ENCODE measurements at places on chromosomes 7 and 10.

DNA sequence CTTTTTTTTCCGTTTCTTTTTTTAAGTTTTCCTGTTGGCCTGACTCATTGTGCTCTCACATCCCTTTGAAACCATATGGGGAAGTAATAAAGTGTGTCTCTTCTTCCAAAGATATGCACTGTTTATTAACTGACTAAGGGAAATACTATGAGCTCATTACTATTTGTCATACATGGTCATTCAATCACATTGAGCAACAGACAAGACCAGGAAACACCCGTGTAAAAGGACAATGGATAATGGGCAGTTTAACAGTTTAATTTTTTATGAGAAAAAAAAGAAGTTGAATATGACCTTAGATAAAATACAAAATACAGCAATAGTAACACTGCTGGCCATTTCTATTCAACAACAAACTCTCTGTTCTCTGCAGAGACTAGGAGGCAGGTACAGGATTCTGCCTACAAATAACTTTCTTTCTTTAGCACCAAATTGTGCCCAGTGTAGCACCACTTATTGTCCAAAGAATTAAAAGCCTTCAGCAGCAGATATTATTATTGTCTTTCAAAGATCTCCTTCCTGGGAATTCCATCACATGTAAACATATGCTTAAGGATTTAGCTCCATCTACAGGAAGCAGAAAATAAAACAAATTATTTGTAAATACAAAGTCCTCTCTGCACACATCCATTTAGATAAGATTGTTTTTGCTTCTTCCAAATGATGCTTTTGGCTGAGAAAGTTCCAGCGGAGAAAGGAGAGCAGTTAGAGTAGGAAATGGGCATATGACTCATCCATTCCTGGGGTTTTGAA, 55.0 kb upstream of the AKR1E2 start:
- peak; percentile 51 for DNase-seq

DNA sequence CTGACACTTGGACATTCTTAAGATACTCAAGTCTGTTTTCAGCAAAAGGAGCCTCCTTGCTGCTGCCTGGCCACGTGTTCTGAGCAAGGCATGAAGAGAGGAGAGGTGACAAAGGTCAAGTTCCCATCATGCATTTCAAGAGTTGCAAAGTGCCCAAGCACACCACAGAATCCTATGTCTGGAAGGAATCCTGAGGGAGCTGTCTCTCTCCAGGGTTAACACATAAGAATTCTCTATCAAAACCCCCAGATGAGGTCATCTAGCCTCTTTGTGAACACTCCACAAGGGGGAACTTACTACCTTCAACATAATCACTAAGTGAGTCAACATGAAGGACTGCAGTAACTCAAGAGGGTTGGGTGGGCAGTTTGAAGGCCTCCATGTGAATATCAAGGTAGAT, 155.5 kb downstream of the RNF216 start:
- DNase-seq: no peak

DNA sequence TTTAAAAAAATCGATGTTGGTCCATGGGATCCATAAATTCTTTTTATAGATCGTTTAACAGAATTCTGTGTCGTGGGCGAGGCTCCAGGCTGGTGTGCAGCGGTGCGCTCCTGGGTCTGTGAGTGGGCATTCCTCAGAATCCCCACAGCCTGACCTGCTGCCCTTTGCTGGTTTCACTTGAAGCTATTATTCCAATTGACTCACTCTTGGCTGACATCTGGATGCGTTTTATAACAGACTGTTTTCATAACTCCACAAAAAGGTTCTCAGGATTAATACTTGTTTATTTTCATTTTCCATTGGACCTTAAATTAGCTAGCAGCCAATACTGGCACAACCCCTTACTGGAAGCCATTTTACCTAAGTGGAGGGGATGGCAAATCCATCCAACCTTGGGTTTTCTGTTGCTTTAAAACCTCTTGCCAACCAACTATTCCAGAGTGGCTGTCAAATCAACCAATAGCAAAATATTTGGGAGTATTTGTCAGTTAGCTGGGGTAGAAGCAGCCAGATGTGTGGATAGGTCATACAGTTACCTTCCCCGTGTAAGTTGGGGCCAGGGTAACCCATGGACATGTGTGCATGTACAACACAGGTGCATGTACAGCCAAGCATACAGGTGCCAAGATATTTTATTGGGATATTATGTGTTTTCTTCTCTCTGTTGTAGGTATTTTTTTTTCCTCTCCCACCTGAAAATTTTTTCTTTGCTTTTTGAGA, 160.7 kb upstream of the ZNF32 start:
- no peak for DNase-seq

- DNase-seq: no peak
Observed at GRCh38 chr10:78777867-78778266, 290.9 kb upstream of the ZMIZ1 start.

- no peak for DNase-seq
Observed at GRCh38 chr10:117741524-117741923, 199.0 kb downstream of the EMX2 start.

GRCh38 chr7:139940866-139941265, 111.8 kb downstream of the TBXAS1 start:
- no peak for DNase-seq

- DNase-seq: no peak
Observed at GRCh38 chr10:26436848-26437247, 1.3 kb upstream of the APBB1IP start.

DNA sequence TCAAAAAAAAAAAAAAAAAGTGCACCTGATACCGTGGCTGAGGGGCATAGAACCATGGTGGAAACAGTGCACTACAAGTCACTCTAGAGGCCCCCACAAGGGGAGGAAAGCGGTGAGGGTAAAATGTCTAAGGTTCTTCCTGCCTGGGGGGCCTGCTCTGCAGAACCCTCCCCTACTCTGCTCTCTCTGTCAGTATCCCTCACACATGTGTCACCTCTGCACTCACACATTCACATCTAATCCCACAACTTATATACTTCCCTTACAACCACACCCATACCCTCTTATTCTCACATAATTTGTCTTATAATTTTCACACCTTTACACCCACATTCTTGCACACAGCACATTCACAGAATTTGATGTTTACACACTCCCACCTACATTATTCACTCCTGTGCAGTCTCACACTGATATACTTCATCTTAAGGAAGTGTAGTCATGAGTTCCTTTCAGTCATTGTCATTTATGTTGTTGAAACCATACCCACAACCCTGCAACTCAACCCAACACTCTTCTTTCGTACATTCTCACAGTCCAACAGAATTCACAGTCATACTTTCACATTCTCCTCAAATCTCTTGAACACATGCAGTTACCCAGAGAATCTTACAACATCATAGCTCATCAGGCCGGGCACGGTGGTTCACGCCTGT, 68.0 kb upstream of the PAX2 start:
- DNase-seq: no peak

- DNase-seq: no peak
Observed at GRCh38 chr10:6054884-6055283, 7.3 kb downstream of the IL2RA start.

DNA sequence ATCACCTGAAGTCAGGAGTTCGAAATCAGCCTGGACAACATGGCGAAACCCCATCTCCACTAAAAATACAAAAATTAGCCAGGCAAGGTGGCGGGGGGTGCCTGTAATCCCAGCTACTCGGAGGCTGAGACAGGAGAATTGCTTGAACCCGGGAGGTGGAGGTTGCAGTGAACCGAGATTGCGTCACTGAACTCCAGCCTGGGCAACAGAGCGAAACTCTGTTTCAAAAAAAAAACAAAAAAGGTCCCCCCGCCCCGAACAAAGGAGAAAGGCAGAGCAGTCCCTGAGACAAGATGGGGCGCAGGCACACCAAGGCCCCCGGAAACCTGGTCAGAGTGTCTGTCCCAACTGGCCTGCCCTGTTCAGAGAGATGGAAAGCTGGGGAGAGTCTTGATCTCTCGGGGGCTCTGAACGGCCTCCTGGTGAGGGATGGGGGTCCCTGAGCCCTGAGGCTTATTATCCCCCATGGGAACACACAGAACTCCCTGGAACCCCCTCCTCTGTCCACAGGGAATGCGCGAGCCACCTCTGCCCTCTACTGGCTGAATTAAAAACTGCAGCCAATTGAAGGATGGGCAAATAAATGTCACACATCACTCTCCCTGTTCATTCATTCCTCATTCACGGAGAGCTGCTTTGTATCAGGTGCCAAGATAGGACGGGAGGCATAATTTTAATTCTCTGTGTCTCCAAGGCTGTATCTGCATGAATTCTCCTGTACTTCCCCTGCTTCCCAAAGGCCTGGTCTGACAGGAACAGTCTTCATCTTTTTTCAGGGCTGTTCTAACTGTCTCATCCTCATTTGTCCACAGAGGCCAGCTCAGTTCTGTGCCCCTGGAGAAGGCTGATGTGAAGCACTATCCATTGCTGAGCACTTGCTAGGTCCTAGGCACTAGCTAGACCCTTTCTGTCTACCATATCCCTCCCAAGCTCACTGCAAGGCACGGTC, 28.9 kb downstream of the MAT1A start:
- peak; percentile 65 for DNase-seq

DNA sequence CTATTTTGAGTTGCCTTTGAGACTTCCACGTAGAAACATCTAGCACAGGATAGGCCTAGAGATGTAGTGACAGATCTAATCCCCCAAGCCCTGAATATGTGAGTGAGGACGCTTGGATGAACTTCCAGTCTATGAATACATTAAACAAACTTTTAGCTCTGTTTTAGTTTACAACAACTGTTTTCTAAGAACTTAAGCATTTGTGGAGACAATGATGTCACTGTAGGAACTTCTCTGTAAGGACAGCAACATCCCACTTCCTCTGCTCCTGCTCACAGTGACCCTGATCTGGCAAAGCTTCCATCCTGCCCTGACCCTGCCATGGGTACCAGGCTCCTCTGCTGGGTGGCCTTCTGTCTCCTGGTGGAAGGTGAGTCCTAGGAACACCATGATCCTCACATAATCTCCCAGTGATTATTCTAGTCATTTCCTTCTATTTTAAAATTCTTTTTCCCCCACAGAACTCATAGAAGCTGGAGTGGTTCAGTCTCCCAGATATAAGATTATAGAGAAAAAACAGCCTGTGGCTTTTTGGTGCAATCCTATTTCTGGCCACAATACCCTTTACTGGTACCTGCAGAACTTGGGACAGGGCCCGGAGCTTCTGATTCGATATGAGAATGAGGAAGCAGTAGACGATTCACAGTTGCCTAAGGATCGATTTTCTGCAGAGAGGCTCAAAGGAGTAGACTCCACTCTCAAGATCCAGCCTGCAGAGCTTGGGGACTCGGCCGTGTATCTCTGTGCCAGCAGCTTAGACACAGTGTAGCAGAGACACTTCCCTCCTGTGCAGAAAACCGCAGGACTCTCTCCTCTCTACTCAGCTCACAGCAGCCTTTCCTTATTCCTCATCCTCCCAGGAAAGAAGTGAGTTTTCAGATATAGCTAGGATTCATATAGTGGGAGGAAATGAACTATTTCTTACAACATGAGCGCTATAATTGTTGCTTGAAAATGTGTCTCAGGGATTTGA, 194.4 kb upstream of the PRSS1 start:
- no peak for DNase-seq

- DNase-seq: no peak
Observed at GRCh38 chr10:26839966-26840627, 20.7 kb downstream of the ABI1 start.

DNA sequence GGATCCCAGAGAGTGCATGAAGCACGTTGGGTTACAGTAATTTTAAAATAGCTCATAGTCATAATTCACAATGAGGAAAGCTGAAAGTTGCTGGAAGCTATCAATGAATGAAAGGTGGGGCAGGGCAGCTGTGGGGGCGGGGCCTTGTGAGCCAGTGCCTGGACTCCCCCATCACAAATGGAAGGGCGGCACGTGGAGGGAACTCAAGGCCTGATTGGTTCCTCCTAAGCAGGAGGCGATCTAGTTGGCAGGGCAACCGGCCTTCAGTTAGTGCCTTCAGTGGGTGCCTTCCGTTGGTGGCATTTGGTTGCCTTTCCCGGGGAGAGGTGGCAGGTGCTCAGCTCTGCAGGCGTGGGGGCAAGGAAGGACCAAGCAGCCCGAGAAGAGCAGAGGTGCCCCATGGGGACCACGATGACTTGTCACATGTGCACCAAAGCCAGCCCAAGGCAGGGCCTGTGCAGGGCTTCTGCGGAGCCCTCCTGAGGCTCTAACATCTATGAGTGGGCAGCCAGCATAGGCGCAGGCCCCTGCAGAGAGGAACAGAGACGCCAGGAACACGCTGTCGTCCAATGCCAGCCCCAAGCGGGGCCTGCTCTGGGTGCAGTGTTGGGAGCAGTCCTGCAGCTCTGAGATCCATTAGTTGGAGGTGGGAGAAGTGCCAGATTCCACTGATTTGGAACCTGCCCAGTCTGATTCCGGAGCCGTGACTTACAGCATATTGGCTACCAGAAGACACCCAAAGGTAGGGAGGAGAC, 59.8 kb upstream of the PDSS1 start:
- DNase-seq: no peak

DNA sequence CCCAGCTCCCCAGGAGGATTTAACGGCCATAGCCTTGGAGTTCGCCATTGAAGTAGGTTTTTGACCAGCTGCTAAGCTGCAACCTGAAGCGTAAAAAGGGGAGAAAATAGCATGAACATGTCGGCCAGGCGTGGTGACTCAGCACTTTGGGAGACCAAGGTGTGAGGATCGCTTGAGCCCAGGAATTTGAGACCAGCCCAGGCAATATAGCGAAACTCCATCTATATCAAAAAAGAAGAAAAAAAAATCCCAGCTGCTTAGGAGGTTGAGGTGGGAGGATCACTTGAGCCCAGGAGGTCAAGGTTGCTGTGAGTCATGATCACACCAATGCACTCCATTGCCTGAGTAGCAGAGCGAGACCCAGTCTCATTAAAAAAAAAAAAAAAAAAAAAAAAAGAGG, 32.2 kb upstream of the MCU start:
- DNase-seq: no peak

DNA sequence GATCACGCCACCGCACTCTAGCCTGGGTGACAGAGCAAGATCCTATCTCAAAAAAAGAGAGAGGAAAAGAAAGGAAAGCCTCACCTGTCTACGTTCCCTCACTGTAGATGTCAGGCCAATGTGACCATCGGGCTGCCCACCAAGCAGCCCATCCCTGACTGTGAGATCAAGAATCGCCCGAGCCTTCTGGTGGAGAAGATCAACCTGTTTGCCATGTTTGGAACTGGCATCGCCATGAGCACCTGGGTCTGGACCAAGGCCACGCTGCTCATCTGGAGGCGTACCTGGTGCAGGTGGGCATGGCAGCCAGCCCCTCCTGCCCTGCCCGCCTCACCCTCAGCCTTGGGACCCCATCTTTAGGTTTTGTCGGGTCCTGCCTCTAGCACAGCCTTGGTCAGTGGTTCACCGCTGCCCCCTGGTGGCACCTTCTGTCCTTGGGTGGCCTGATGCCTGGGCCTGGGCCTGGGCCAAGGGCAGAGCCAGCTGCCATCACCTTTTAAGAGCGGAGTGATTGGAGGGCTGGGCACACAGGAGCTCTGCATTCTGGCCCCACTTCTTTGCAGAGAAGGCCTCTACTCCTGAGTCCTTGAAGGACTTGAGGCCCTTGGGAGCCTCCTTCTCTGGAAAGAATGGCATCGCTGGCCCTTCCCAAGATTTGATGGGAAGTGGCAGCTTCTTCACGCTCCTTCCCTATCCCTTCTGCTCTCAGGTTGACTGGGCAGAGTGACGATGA, 14.4 kb upstream of the AHCYL2 start:
- peak; percentile 90 for DNase-seq

- DNase-seq: no peak
Observed at GRCh38 chr10:113751181-113751732, at the start of gene PLEKHS1. PLEKHS1 (plus strand) TSS chr10:113751682; CDS start chr10:113755278, 3,596 bp downstream.

All from iPS-NIHi11 (cell line).